Kasumi-1 (cell line): ENCODE measurements at places on chromosomes 7 and 10.

DNA sequence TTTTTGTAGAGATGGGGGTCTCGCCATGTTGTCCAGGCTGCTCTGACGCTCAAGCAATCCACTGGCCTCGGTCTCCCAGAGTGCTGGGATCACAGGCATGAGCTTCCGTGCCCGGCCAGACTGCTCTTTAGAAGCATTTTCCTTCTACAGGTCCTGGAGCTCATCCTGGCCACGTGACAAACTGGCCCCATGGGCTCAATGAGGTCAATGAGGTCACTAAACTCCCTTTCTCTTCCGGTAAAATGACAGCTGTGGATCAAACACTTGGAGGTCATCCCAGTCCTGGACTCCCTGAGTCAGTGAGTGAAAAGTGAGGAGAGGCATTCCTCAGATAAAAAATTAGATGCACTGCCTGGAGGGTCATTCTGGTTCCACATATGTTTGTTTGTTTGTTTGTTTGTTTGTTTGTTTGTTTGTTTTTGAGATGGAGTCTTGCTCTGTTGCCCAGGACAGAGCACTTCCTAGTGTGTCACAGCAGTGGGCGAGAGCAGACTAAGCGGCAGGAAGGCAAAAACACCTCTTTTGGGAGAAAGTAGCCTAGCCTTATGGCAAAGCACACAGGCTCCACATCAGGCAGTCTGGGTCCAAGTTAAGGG is 134.9 kb downstream of the TNS3 start:
- no peak for DNase-seq

- no peak for DNase-seq
Observed at GRCh38 chr10:74437822-74438221, 286.8 kb downstream of the ADK start.

GRCh38 chr7:71864130-71864529 is 548.0 kb downstream of the CALN1 start:
- DNase-seq: no peak

- DNase-seq: no peak
Observed at GRCh38 chr10:128837478-128837877, 629.6 kb upstream of the MGMT start.

DNA sequence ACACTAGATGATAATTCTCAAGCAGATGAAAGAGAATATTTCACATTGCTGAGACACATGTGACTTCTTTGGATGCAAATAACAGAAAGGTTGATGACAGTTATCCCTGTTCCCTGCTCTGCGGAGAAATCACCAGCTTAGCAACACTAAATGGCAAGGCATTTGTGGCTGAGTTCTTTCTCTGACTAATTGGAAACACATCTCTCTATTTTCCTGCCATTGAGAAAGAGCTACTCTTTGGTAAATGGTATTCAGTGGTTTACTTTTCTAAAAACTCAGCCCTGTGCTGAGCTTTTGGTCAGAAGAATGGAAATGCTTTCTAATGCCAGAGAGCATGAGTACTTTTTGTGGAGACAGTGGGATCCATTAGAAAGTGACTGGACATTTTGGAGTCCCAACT is 771.4 kb downstream of the LRMDA start:
- no peak for DNase-seq
